Epithelial cell of prostate (primary cell): ENCODE measurements at places on chromosomes 1 and 21.
A peak's percentile ranks its signal among the peaks of the same experiment; 100 is the strongest.

DNA sequence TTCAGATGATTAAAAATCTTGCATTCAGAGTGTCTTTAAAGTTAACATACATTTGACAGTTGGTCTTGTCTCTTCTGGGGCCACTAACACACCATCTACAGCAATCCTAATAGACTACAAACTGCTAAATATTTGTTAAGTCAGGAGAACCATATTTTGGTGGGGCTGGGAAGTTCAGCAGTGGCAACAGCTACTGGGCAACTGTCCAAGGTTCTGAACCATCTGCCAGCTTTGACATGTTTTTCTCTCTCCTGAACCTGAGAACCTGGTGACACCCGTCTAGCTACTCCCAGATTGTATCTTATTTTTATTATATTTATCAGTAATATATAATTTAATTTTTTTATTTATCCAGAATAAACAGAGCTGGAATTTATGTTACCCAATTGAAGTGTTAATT, 199.0 kb upstream of the DPYD start:
- no peak for DNase-seq

DNA sequence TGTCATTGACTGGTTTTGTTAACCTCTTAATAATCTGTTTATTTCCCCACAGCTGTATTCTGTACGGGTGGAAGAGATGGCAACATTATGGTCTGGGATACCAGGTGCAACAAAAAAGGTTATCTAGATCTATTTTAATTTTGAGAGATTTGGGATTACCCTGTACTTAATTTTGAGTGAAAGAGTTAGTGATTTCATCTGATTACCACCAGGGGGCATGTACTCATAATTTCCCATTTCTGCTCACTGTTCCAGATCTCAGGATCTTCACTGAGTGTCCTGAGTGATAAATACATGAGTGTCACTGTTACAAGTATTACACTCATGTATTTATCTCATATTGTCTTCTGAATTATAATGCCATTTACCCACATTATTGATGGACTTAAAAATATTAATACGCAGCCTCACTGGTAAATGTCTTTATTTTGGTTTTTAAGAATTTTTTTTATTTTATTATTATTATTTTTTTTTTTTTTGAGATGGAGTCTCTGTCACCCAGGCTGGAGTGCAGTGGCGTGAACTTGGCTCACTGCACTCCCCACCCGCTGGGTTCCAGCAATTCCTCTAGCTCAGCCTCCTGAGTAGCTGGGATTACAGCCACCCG, 27.4 kb downstream of the DTL start:
- DNase-seq, result no peak

DNA sequence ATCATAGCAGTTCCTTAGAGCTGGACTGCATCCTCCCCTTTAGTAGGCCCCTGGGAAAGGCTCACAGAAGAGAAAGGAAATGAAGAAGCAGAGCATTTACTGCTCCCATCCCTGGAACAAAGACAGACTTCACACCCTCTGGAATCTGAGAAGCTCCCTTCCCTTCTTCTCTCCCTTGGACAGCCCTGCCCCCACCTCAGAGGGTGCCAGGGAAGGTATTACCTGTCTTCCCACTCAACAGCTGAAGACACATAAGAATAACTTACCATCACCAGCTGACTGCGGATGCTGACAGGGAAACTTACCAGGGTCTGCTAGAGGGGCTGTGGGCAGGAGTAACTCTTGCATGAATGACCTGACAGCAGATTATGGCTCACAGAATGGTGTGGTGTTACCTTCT, 14.1 kb upstream of the FAAH start:
- no peak for DNase-seq

DNA sequence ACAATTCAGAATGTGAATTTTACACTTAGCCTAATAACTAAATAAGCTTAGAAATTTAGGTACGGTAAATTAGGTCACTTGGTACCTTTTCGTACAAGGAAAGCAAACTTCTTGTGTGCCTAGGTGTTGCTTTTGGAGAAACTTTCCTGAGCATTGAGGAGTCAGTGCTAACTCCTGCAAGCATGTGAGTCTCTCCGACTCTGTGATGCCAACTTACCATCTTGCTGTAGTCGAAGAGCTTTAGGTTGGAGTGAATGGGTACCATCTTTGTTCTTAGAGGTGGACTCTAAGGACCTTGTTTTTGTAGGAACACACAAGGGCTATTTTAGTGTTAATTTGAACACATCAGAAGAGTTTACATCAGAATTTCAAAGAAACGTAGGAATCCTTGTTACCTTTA, 688.9 kb downstream of the USP25 start:
- no peak for DNase-seq

DNA sequence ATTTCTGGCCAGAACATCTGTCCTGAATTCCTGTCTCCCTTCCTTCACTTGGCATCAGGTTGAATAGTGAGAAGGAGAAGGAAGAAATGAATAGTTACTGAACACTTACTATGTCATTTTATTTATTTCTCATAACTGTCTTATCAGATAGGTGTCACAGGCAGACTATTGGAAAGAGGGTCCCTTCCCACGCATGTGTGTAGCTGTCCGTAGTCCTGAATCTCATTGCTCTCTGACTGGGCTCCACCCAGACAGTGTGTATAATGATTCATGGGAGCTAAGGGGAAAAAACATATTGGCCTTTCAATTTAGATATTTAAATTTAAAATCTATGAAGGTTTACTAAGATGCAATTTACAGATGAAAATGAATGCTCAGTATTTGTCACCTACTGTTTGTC, 86.1 kb downstream of the OMA1 start:
- no peak for DNase-seq

GRCh38 chr1:33426916-33427315, 4.0 kb downstream of the PHC2 start:
- DNase-seq, result no peak

GRCh38 chr1:162631546-162632191, 595 bp upstream of the DDR2 start:
- no peak for DNase-seq

DNA sequence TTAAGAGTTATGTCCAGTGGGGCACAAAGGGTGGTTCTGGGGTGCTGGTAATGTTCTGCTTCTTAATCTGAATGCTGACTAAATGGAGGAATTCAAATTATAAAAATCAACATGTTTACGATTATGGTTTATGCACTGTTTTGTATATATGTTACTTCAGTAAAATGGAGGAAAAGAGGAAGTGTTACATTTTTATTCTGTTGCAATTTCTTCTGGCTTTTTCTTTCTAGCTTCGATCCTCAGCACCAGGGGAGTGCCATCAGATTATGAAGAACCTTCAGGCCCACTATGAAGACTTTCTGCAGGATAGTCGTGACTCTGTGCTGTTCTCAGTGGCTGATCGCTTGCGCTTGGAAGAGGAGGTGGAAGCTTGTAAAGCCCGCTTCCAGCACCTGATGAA, 105.5 kb downstream of the MACF1 start:
- no peak for DNase-seq

- no peak for DNase-seq
These were observed 96.6 kb downstream of the WDR4 start for GRCh38 chr21:42782723-42783242.

DNA sequence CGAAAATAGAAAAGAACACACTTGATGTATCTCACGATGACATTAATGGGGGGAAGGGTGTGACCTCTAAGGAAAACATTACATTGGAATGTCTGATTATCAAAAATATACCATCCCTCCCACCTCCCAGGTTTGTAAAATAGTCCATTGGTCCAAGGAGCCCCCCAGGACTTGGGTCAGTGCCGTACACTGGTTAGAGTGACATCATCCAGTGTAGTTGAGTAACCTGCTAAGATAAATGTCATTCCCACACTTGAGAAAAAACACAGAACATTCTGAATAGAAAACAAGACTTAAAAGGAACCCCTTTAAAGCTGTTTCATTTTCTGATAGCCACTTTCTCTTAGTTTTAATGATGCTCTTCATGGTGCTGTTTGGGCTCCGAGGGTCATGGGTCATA, 15.2 kb downstream of the DDX20 start:
- DNase-seq, result no peak

- DNase-seq, result no peak
These were observed 76.7 kb downstream of the AK4 start for GRCh38 chr1:65224681-65225091.

GRCh38 chr1:214550013-214550856, 1.2 kb downstream of the PTPN14 start:
- DNase-seq, result no peak

GRCh38 chr1:150564051-150564991, 15.1 kb downstream of the MCL1 start:
- DNase-seq, result no peak

DNA sequence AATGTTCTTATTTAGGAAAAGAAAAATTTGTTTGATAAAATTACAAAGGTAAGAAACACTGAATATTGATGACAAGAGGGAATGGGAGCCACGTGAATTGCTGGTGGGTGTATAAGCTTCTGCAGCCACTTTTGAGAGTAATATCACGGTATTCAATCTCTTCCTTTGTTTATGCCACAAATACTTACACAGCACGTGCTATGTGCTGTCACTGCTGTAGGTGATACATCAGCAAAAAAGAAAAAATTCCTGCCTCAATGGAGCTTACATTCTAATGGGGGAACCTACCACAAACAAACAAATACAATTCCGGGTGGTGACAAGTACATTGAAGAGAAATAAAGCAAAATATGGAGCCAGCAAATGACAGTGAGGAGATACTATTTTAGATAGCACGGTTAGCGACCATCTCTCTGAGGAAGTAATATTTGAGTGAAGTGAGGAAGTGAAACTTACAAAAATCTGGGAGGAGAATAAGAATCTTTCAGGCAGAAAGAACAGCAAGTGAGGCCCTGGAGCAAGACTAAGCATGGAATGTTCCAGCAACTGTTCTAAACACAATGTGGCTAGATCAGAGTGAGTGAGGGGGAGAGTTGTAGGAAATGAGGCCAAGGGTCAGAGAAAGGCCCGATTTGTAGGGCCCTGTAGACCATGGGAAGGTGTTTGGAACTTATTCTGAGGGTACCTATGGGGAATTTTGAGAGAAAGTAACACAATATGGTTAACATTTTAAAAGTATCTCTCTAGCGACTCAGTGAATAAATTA, 2.6 kb upstream of the FCRLB start:
- DNase-seq, result no peak

GRCh38 chr21:40546647-40547046, 300.3 kb downstream of the DSCAM start:
- DNase-seq, result no peak

DNA sequence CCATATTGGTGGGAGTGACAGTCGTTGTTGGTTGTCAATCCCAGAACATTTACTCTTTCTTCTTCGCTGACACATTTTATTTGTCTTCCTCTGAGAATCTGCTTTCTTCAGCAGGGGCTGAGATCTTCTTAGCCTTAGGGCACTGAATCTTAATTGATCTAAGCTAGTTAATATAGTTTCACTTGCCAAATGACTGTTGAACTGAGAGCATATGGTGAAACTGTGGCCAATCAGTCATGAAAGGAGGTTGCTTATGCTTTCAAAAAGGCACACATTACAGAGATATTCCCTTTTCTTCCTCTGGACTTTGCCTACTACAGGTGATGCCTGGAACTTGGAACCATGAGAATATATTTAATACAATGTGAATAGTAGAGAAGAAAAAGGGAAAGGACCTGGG, 60.0 kb upstream of the KIAA0040 start:
- DNase-seq, result no peak

GRCh38 chr1:116128664-116129063, 17.5 kb downstream of the MAB21L3 start:
- no peak for DNase-seq

GRCh38 chr1:40049725-40050124, 9.2 kb downstream of the CAP1 start:
- DNase-seq, result no peak

GRCh38 chr1:45924736-45925135, 121.3 kb downstream of the MAST2 start:
- peak; percentile 12 for DNase-seq

GRCh38 chr1:28871631-28872401, 42.6 kb upstream of the EPB41 start:
- no peak for DNase-seq
